Small intestine (tissue), 16 donors: ENCODE measurements at places on chromosomes 7 and 10. TPM values are rescaled to one million over a fixed set of nuclear protein-coding genes. Genes with fewer than 3 reads are reported as not detected.

GRCh38 chr10:96588060-96588554 lies 1.3 kb upstream of the TM9SF3 start:
- H3K27me3 ChIP-seq: no peaks in the 10 kb centered on the region
- H3K4me3 ChIP-seq: peak overlapping the region; percentile 54
- H3K4me1 ChIP-seq: peaks cover 25% of the 10 kb centered on the region
- H3K36me3 ChIP-seq: no peaks in the 10 kb centered on the region
- DNase-seq: peak; percentile 39

The ADAMTS14 gene
- polyA plus RNA-seq: 0.76 TPM

The FEZF1 gene
- not detected for polyA plus RNA-seq

The EGR2 gene
- polyA plus RNA-seq: 0.54 TPM

The RPEL1 gene
- polyA plus RNA-seq: not detected
